Breast epithelium (tissue), 4 donors: ENCODE measurements at places on chromosomes 6 and 20. TPM values are rescaled to one million over a fixed set of nuclear protein-coding genes. Genes with fewer than 3 reads are reported as not detected.

The SUMO4 gene
- 3.0 TPM for total RNA-seq

The TGM3 gene
- not detected for total RNA-seq

The RIPPLY2 gene
- not detected for total RNA-seq

The TAGAP gene
- 4.1 TPM for total RNA-seq

The EPHA7 gene
- total RNA-seq: 1.8 TPM

The FHL5 gene
- 12.9 TPM for total RNA-seq

The RTEL1 gene
- 15.1 TPM for total RNA-seq

The HLA-G gene
- not detected for total RNA-seq

The GPSM3 gene
- 18.2 TPM for total RNA-seq

The SLC12A5 gene
- total RNA-seq: not detected

The SNAI1 gene
- 5.0 TPM for total RNA-seq

The CCM2L gene
- total RNA-seq: 4.6 TPM

The LINC00237 gene
- not detected for total RNA-seq

The STMND1 gene
- 0.98 TPM for total RNA-seq

The UNC5CL gene
- total RNA-seq: 2.0 TPM

The TREM2 gene
- 31.6 TPM for total RNA-seq

The PACRG gene
- 4.6 TPM for total RNA-seq

The FGD2 gene
- 51.4 TPM for total RNA-seq

The LAMP5 gene
- not detected for total RNA-seq

The UFL1 gene
- total RNA-seq: 22.6 TPM

The TLDC2 gene
- total RNA-seq: not detected

The RNGTT gene
- 30.3 TPM for total RNA-seq

The FAM209B gene
- not detected for total RNA-seq

The MEP1A gene
- not detected for total RNA-seq

The MAP3K5 gene
- total RNA-seq: 18.6 TPM
